Stomach (tissue), 19 donors: ENCODE measurements at places on chromosomes 2 and 18. TPM values are rescaled to one million over a fixed set of nuclear protein-coding genes. Genes with fewer than 3 reads are reported as not detected.

The NOL4 gene
- not detected for total RNA-seq

GRCh38 chr2:135230150-135230549, 178.1 kb downstream of the RAB3GAP1 start:
- DNase-seq = no peak

GRCh38 chr2:47091118-47091517, 64.0 kb downstream of the STPG4 start:
- no peak for DNase-seq

DNA sequence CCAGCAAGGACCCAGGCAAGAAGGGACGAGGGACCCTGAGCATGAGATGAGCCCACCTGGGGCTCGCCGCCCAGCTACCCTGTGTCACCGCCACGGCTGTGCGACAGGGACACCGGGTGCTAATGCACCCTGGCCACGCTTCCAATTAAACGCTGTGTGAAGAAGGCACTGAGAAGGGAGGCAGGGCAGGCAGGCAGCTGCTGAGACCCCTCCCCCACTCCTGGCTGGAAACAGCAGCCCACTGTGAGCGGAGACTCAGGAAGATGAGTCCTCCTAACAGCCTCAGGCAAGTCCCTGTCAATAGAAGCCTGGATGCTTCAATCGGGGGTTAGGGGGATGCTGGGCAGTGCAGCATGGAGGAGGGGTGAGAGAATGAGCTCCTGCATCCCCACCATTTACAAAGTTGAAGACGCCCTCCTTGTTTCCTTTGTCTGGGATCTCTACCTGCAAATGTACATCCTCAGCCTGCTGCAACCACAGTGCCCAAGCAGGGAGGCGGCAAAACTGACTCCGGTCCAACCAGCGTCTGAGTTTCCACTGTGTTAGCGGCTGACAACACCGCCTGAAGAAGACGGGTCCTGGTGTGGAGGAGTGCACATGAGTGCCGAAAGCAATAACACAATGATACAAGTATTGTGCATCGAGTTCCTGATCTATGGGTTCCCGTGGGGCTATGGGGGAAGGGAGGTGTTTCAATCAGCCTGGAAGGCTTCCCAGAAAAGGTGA, 12.8 kb downstream of the TMEM163 start:
- no peak for DNase-seq

- DNase-seq = no peak
Measured at GRCh38 chr2:209549589-209549988, 125.7 kb downstream of the MAP2 start.

GRCh38 chr2:235232449-235233433, 261.1 kb upstream of the AGAP1 start:
- no peak for DNase-seq

- no peak for DNase-seq
Measured at GRCh38 chr2:176415174-176415895, 146.1 kb downstream of the MTX2 start.

- no peak for DNase-seq
Measured at GRCh38 chr2:237922641-237923361, 44.0 kb upstream of the UBE2F start.

The SERPINB10 gene
- total RNA-seq = not detected

GRCh38 chr2:16012626-16013358, 72.4 kb downstream of the MYCN start:
- peak; percentile 90 for DNase-seq

DNA sequence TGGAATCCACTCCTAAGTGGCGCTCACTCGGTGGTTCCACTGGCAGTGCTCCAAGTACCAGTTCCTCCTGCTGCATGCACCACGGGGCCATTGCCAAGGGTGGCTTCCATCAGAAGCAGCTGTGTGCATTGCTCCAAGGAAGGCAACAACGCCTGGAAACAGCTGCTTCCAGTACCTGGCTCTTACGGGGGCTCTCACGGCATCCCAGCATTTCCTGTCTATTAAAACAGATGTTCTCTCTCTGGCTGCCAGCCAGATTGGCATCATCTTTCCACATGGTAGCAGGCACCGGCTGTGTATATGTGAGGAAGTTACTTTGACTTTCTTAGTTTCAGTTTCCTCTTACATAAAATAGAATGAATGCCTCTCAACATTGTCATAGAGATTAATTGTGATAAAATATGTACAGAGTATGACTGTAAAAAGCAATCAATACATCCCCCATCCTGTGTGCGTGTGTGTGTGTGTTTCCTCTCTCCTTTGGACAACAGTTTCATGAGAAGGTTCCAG, 84.9 kb downstream of the CMPK2 start:
- DNase-seq = peak; percentile 87

GRCh38 chr2:144071461-144071860, 448.5 kb downstream of the ZEB2 start:
- DNase-seq = peak; percentile 20

The MYO5B gene
- total RNA-seq = 29.2 TPM

The C2orf92 gene
- total RNA-seq = not detected

The TSPYL6 gene
- not detected for total RNA-seq
